ENCODE measurements at places on chromosomes 2 and 18.

DNA sequence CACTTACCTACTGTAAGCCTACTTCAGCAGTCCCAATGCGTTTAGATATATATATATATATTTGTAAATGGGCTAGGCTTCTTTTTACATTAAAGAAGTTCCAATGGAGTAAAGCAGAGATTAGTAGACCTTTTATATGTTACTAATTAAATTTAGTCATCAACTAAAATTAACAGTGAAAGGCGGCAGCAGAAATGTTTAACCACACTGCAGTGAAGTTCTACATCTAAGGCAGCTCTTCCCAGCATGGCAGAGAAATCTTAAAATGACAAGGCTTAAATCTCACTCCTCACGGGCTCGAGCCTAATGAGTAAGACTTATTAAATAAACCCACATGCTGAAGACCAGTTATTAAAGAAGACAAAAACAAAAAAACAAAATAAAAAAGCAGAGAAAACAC is 19.1 kb upstream of the KANSL1L start:
- DNase-seq, result no peak

GRCh38 chr2:47010176-47010575 is 94.6 kb upstream of the MCFD2 start:
- no peak for DNase-seq

DNA sequence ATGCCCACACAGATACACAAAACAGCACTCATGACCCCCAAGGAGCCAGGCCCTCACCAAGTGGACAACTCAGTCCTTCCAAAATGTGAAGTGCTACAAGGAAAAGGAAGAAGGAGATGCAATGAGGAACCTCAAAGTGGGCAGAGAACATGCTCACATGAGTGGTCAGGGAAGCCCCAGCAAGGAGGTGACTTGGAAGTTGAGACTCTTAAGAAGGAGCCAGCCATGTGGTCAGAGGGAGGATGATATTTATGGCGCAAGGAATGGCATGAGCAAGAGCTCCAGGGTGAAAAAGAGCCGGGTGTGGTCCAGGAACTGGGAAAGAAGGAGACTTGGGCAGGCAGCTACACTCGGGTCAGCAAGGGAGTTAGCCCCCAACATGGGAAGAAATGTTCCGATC is 30.0 kb upstream of the KLHL29 start:
- DNase-seq, result no peak

DNA sequence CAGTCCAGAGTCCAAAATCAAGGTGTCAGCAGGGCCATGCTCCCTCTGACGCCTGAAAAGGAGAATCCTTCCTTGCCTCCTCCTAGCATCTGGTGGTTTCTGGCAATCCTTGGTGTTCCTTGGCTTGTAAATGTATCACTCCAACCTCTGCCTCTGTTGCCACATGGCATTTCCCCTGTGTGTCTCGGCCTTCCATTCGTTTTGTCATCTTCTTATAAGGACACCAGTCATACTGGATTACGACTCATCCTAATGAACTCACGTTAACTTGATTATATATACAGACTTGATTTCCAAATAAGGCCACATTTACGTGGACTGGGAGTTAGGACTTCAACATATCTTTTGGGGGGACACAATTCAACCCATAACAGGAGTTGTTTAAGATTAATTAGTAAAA is 15.8 kb downstream of the PMAIP1 start:
- DNase-seq, result no peak

- DNase-seq, result no peak
Observed at GRCh38 chr2:9392898-9393765, 30.2 kb downstream of the ITGB1BP1 start.
